ENCODE measurements at places on chromosomes 13 and 19.

GRCh38 chr19:17803264-17803896 lies 8.4 kb downstream of the B3GNT3 start:
- peak; percentile 51 for DNase-seq

GRCh38 chr19:32266460-32266859 lies 79.0 kb upstream of the ZNF507 start:
- no peak for DNase-seq

DNA sequence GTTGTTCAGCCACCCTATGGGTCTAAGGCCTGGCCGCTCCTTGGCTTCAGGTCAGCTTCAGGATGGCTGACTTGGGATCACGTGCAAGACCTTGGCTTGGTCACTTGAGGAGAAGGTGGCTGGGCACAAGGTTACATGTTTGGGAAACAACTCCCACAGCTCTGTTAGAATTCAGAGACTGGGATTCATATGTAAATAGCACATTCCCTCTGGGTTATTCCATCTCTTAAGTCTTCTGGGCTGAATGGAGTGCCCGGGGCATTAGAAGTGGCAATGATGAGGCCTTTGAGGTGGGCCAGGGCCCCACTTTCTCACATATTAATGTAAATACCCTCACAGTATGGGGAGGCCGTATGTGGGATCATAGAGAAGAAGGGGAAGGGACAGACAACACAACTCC lies 150.9 kb downstream of the EFNB2 start:
- DNase-seq = no peak

- DNase-seq = no peak
Observed at GRCh38 chr13:52870143-52870542, 21.7 kb upstream of the PCDH8 start.

GRCh38 chr13:106513025-106513983 lies 22.2 kb downstream of the EFNB2 start:
- DNase-seq = no peak

GRCh38 chr19:48784527-48784926 lies 26.3 kb downstream of the BCAT2 start:
- DNase-seq = no peak

Data from AML-193 (cell line).